ENCODE measurements at places on chromosomes 2 and 18.

GRCh38 chr2:168997118-168997521 lies 34.0 kb downstream of the ABCB11 start:
- DNase-seq: no peak

DNA sequence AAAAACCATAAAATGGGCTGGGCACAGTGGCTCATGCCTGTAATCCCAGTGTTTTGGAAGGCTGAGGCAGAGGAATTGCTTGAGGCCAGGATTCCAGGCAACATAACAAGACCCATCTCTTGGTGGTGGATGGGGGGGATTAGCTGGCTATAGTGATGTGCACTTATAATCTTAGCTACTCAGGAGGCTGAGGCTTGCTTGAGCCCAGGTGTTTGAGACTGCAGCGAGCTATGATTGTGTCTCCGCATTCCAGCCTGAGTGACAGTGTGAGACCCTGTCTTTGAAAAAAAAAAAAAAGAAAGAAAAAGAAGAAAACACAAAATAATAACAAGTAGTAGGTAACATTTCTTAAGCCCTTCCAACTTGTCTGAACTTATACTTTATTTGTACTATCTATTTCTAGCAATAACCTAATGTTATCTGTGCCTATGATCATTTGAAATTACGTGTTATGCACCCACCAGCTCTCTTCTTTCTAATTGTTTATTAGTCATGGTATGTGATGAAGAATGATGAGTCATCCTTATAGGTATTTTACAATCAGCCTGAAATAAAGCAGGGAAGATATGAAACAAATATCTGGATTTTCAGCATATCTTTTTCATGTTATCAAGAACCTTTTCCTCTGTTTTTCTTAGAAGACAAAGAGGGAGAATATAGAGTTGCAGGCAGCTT lies 129.3 kb upstream of the UNC80 start:
- peak; percentile 13 for DNase-seq

DNA sequence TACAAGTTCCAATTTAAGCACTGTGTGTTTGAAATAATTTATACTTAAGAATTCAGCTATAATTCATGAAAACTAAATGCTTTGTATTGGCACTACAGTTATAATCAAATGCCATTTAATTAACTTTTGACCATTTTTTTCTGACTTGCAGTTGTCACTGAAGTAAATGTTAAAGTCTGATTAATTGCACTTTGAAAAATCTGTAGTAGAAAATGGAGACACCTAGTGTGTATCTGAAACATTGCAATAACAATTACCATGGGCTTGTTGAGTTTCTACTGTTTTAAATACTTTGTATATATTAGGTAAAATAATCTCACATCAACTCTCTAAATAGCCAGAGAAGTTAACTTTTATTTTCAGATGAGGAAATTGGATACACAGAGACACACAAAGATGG lies 458.6 kb upstream of the FSIP2 start:
- peak; percentile 70 for DNase-seq

DNA sequence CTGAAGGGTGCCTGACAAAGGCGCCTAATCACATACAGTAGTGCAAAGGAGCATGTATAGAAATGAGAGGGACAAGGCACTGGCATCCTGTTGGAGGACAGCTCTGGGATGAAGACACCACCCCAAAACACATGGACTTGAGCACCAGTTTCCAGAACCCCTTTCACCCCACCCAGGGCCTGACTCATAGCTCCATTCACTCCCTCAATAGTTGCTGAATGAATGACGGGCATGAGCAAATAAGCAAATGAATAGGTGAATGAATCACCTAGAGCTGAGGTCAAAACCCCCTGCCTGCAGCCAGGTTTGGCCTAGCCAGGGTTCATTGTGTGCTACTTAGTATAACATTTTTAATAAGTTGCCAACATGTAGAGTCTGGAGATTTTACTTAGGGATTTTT lies 66.3 kb downstream of the NRP2 start:
- peak; percentile 62 for DNase-seq

DNA sequence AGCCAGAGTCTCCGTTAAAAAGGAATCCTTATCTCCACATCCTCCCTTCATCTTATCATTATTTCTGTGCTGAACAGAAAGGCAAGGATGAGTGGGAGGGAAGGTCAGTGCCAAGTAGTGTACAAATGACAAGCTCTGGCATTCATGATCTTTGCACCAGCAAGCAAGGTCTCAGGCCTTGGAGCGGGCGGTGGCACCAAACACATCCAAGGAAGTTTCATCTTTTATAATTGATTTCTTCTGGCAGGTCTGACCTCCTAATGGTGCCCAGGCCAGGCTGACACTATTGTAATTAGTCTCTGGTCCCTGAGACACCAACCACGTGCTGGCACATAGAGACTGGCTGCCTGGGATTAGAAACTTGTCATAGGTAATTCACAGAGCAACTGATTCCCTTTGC lies 336.6 kb downstream of the EN1 start:
- no peak for DNase-seq

All from DMS53 (cell line).